ENCODE measurements at places on chromosomes 2 and 18. TPM values are rescaled to one million over a fixed set of nuclear protein-coding genes. Genes with fewer than 3 reads are reported as not detected.
A peak's percentile ranks its signal among the peaks of the same experiment; 100 is the strongest.

ITGB6 gene
- total RNA-seq, result 7.8 TPM

AQP12A gene
- total RNA-seq, result 0.97 TPM

GRCh38 chr2:170161516-170162270 lies 16.3 kb upstream of the MYO3B start:
- H3K27ac ChIP-seq, result no peak overlapping the region
- no peak overlapping the region for H3K4me3 ChIP-seq
- H3K4me1 ChIP-seq, result no peaks in the 10 kb centered on the region
- no peaks in the 10 kb centered on the region for H3K36me3 ChIP-seq

GRCh38 chr2:69097148-69097610 lies 84.2 kb downstream of the ANTXR1 start:
- no peak for DNase-seq
- no peaks in the 10 kb centered on the region for H3K27me3 ChIP-seq
- H3K4me3 ChIP-seq, result no peak overlapping the region
- H3K27ac ChIP-seq, result no peak overlapping the region

GAL3ST2 gene
- total RNA-seq, result 0.19 TPM

TMEM150A gene
- 16.7 TPM for total RNA-seq

DNA sequence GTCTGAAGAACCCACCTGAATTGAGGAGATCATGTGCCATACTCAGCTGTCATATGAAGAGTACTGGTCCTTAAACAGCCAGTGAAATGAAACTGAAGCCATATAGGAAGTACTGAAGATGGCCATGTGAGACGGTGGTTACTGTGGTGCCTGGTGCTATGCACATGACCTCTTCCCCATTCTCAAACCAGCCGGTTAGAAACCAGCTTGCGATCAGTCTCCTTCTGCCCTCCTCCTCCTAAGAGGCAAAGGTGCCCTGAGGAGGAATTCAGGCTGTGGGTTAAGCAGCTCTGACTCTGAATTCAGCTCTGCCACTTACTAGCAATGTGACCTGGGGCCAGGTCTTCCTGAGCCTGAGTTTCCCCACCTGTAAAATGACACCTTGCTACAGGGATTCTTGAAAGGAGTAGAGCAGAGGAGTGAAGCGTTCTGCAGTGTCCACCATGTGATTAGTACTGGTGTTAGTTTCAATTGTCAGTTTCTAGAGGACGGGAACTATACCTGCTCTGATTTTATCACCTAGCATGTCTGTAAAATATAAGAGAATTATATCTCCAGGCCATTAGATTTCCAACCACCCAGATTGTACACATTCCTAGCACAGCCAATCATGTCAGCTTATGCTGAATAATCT lies 5.1 kb downstream of the FECH start:
- H3K27me3 ChIP-seq, result no peaks in the 10 kb centered on the region
- no peak for DNase-seq
- no peak overlapping the region for H3K27ac ChIP-seq
- peaks cover 17% of the 10 kb centered on the region for H3K36me3 ChIP-seq
- H3K4me3 ChIP-seq, result peak overlapping the region; percentile 57

GRCh38 chr2:221602938-221603337 lies 30.8 kb upstream of the EPHA4 start:
- no peak overlapping the region for H3K4me3 ChIP-seq
- H3K36me3 ChIP-seq, result no peaks in the 10 kb centered on the region
- DNase-seq, result no peak
- no peak overlapping the region for H3K27ac ChIP-seq
- H3K27me3 ChIP-seq, result peaks cover 4% of the 10 kb centered on the region
- no peaks in the 10 kb centered on the region for H3K4me1 ChIP-seq

R3HDM1 gene
- 47.5 TPM for total RNA-seq

- H3K27me3 ChIP-seq, result no peaks in the 10 kb centered on the region
- H3K27ac ChIP-seq, result peak overlapping the region; percentile 15
- H3K4me3 ChIP-seq, result no peak overlapping the region
- no peak for DNase-seq
- peaks cover 44% of the 10 kb centered on the region for H3K36me3 ChIP-seq
Measured at GRCh38 chr2:186522450-186522849, 36.4 kb downstream of the ZC3H15 start.

DNA sequence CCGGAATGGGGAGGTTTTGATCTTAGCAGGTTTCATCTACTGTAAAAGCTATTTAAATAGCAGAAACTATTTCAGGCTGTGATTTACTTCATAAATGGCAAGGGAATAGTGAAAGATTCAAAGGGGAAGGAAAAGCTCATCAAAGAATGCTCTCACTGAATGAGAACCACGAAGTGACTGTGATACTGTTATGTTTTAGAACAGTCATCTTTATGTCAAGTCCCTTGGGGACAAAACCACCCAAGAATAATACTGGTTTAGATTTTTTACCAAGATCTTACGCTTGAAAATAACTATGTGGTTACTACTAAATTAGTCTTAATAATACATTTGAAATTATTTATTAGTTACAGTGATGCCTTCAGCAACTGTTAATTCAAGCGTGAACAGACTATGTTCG lies 28.1 kb downstream of the FARSB start:
- no peak overlapping the region for H3K27ac ChIP-seq
- no peak for DNase-seq
- no peak overlapping the region for H3K4me3 ChIP-seq
- H3K4me1 ChIP-seq, result no peaks in the 10 kb centered on the region
- H3K36me3 ChIP-seq, result peaks cover 49% of the 10 kb centered on the region

LYPD6 gene
- total RNA-seq, result 16.4 TPM

- DNase-seq, result peak; percentile 78
- H3K36me3 ChIP-seq, result no peaks in the 10 kb centered on the region
- H3K27ac ChIP-seq, result no peak overlapping the region
- H3K4me3 ChIP-seq, result no peak overlapping the region
- peaks cover 16% of the 10 kb centered on the region for H3K27me3 ChIP-seq
- peaks cover 21% of the 10 kb centered on the region for H3K4me1 ChIP-seq
Measured at GRCh38 chr18:59823596-59824195, 76.1 kb upstream of the PMAIP1 start.

All from type B pancreatic cell (in vitro differentiated cells).